ENCODE measurements at places on chromosomes 6 and 20. TPM values are rescaled to one million over a fixed set of nuclear protein-coding genes. Genes with fewer than 3 reads are reported as not detected.

The MCHR2 gene
- total RNA-seq, result not detected

The POLR3F gene
- 12.1 TPM for total RNA-seq

The PCSK2 gene
- total RNA-seq, result not detected

The FRK gene
- 1.6 TPM for total RNA-seq

The LY86 gene
- not detected for total RNA-seq

The SLC4A11 gene
- 1.2 TPM for total RNA-seq

The LRFN2 gene
- total RNA-seq, result not detected
